ENCODE measurements at places on chromosomes 3 and 15.

DNA sequence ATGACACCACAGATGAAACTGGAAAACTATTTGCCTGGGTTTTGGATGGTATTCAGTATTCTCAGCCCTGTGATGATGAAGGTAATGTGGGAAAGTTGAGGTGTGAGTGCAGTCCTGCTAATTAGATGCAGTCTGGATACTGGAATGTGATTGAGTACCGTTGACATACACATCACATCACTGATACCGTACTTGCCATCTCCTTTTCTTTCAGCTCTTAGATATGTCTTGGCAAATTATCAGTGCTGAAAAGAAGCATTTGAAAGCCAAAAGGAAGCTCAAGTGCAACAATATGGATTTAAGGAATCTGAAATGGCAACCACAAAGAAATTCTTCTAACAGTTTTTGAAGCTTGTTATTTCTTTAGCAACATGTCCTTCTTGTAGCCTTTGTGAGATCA, 381.4 kb upstream of the TGFBR2 start:
- DNase-seq: no peak

- DNase-seq: no peak
These were observed 48.9 kb upstream of the PPIB start for GRCh38 chr15:64211696-64212095.

DNA sequence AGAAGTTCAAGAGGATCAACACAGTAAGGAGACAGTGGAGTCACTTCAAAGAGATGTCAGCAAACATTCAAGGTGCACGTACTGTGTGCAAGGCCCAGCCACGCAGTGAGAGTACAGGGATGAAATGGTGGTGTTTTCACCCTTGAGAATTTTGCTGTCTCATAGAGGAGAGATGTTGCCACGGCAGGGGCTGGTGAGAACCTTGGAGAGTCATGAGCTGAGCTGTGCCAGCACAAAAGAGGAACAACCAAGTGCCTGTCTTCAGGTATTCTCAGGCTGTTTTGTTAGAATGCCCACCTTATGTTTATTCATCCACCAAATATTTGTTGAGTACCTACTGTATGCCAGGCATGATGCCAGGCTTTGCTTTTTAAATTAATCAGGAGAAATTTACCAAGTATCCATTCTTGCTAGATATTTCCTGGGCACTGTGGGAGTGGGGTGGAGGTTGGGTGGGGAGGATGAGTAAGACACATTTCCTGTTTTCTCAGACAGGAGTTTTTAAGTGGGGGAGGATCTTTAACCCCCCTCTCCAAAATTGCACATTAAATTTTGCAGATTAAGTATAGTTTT, 72.6 kb downstream of the SLC6A11 start:
- no peak for DNase-seq

DNA sequence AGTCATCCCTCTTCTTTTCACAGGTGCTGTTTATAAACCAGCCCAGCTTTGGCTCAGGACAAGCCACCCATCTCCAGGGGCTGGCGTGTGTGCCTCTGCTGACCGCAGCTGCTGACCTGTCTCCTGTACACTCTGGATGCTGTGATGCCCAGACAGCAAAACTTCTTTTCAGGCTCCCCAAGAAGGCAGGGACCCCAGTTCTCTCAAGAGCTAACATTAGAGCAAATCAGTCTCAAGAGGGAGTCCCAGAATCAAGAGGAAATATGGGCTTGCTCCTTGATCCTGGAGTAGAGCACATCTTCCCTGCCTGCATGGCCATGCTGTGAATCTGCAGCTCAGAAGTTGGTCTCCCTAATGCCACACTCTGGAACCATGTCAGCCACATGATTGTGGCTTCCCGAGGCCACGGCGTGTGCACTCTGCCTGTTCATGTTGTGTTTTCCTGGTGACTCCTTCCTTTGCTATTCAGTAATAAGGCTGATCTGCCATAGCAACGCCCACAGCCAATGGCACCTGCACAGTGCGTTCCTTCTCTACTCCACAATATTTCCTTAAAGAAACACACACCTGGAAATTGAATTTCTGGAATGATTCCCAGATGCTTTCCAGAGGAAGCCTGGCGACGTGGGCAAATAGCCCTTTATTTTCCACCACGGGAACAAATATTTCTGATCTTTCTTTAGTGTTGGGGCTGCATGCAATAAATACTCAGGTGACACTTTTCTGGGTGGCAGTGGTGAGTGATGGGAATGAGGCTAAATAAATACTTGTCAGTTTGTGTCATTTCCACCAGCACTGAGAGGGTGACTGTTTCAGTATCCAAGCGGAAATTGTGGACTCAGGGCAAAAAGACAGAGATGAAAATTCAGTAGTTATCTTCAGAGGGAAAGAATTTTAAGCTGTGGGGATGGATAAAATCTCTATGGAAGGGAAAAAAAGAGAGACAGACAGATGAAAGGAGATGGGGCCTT, 21.9 kb upstream of the THSD4 start:
- no peak for DNase-seq

- DNase-seq: no peak
These were observed 41.1 kb downstream of the IGF1R start for GRCh38 chr15:98689431-98689861.

Data from NCI-H2107 (cell line).